Fibroblast of villous mesenchyme (primary cell): ENCODE measurements at places on chromosomes 5 and 9. TPM values are rescaled to one million over a fixed set of nuclear protein-coding genes. Genes with fewer than 3 reads are reported as not detected.

Gene CDHR2
- not detected in 2 replicates for total RNA-seq

Gene WDR55
- 30.9 and 41.5 TPM in 2 replicates for total RNA-seq

Gene CER1
- total RNA-seq: not detected in 2 replicates

Gene GGTA1
- total RNA-seq: not detected in 2 replicates

Gene TRAF1
- 0.86 and 1.6 TPM in 2 replicates for total RNA-seq

Gene MYOT
- total RNA-seq: not detected in 2 replicates

Gene BTNL3
- total RNA-seq: not detected in 2 replicates

Gene PCDHGC5
- total RNA-seq: 2.6 TPM in 2 replicates

Gene CTXN3
- total RNA-seq: not detected in 2 replicates

Gene CAMLG
- 21.9 and 33.2 TPM in 2 replicates for total RNA-seq

Gene SLC4A9
- total RNA-seq: not detected in 2 replicates

Gene DOCK8
- total RNA-seq: 0.32 and 2.6 TPM in 2 replicates

Gene SYK
- not detected in 2 replicates for total RNA-seq

Gene STK32A
- total RNA-seq: 0.97 and 2.2 TPM in 2 replicates

Gene DAB2IP
- 36.4 and 47.9 TPM in 2 replicates for total RNA-seq

Gene PCDHB5
- total RNA-seq: under 0.01 and 0.32 TPM in 2 replicates

Gene MRPL41
- total RNA-seq: 41.5 and 58.0 TPM in 2 replicates

Gene ZNF79
- 10.6 and 12.5 TPM in 2 replicates for total RNA-seq

Gene COL5A1
- 295 and 502 TPM in 2 replicates for total RNA-seq

Gene CMYA5
- total RNA-seq: 1.3 and 1.7 TPM in 2 replicates

Gene NPR3
- total RNA-seq: 2.9 and 6.5 TPM in 2 replicates

Gene RGS7BP
- total RNA-seq: 0.32 TPM in 1 of 2 replicates, not detected in the other

Gene ZFP2
- under 0.01 and 0.86 TPM in 2 replicates for total RNA-seq

Gene PHF19
- 27.1 and 35.8 TPM in 2 replicates for total RNA-seq
